Fibroblast of lung (primary cell): ENCODE measurements at places on chromosomes 1 and 21.

DNA sequence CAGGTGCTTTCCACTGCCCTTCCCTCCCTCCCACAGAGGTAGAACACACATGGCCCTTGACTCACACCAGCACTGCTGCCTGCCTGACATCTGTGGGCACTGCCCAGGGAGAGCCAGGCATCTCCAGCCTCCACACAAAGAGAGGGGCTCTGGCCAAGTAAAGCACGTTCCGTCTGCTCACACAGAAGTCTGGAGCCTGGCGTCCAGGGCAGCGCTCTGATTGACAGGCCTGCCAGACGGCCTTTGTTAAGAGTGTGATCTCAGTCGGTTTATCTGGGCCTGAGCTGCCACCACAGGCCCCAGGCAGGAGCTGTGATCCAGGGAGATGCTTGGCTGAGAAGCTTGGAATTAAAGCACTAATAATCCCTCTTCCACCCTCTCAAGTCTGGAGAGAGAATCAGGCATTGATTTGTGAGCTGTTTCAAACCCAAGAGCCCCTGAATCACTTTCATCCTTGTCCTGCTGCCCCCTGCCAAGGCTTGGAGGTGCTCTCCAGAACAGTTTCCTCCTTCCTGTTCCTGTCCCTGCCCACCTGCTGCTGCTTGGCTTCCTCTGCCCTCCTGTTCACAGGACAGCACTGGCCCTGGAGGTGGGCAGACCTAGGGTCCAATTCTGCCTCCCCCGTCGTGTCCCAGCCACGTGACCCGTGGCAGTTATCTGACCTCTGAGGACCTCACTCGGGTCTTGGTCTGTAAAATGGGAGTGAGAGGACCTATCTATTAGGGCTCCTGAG, 3.7 kb downstream of the DMRTB1 start:
- no peak for DNase-seq

GRCh38 chr1:208202333-208202995, 41.7 kb downstream of the PLXNA2 start:
- DNase-seq, result no peak

DNA sequence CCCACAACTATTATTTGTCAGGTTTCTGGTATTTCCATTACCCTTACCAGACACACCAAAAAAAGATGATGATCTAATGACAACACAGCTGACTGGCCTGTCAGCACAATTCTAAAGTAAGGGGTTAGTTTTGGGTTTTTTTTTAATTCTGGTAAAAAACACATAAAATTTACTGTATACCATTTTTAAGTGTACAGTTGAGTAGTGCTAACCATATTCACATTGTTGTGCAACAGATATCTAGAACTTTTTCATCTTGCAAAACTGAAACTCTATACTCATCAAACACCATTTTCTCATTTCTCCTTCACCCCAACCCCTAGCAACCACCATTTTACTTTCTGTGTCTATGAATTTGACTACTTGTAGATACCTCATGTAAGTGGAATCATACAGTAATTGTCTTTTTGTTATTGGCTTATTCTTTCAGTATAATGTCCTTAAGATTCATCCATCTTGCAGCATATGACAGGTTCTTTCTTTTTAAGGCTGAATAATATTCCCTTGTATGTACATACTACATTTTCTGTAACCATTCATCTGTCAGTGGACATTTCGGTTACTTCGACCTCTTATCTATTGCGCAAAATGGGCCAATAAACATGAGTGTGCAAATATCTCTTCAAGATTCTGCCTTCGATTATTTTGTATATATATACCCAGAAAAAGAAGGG, 29.8 kb downstream of the ARNT start:
- DNase-seq, result no peak

DNA sequence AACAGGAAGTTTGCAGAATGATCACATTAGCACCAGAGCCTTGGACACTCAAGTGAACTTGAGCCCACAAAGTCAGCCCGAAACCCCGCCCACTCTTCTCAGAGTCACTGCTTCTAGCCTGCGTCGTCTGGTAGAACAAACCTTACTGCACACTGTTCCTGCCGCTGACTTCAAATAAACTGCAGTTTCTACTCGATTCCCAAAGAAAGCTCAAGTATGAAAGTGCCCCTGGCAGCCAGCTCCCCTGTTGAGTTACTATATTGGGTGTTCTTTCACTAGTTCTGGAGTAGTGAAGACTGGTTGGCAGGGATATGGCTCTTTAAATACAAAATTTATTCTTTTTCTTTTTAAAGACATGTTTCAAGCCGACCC, 164.7 kb downstream of the GALNT2 start:
- DNase-seq, result peak; percentile 68

DNA sequence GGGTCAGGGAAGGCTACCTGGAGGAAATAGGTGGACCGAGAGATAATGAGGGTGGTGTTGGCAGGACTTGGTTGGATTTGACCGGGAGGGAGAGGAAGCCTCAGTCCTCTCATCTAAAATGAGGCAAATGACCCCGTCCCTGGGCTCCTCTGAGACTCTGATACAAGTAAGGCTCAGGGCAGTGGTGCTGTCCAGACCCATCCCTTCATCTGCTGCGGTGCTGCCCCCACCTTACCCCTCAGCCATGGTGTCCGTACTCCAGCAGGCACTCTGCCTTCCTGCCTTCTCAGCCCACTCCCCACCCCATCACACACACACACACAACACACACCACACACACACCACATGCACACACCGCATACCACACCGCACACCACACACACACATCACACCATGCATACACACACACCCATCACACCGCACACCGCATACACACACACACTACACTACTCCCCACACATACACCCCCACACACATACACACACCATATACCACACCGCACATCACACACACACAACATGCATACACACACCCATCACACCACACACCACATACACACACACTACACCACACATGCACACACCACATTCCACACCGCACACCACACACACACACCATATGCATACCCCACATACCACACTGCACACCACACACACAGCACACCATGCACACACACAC, 29.4 kb upstream of the SLC26A9 start:
- peak; percentile 64 for DNase-seq

DNA sequence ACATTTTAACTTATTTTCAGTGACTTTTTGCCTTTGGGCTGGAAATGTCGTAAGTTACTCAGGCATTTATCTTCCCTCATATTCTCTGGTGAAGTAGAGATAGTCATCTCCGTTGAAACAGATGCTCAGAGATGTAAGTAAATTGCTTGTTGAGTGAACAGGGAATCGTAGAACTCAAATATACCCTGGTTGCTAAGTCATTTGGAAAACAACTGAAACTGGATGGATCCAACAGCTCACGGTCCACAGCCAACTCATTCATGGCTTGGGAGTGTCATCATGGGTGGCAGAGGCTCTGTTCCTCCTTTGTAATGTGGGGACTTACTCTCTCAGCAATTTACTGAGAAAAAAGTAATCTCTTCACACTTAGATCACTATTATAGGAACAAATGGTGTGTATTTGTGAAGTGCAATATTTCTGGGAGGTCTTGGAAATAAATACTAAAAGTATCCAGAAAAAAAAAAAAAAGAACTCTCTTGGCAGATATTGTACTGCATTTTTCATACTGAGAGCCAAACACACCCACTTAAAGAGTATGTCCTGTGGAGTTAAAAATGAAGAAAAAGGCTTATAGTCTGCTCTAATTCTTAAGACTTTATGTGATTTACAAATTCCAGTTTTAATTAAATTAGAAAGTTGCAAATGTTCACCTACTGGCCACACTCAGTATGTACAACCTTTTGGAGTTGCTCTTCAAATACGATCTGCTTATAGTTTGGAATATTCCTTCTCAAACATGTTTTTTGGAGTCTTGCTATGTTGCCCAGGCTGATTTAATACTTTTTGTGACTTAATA, 107.4 kb downstream of the LEPR start:
- DNase-seq, result no peak

- DNase-seq, result no peak
These were observed 42.2 kb downstream of the OLIG1 start for GRCh38 chr21:33112151-33112550.

DNA sequence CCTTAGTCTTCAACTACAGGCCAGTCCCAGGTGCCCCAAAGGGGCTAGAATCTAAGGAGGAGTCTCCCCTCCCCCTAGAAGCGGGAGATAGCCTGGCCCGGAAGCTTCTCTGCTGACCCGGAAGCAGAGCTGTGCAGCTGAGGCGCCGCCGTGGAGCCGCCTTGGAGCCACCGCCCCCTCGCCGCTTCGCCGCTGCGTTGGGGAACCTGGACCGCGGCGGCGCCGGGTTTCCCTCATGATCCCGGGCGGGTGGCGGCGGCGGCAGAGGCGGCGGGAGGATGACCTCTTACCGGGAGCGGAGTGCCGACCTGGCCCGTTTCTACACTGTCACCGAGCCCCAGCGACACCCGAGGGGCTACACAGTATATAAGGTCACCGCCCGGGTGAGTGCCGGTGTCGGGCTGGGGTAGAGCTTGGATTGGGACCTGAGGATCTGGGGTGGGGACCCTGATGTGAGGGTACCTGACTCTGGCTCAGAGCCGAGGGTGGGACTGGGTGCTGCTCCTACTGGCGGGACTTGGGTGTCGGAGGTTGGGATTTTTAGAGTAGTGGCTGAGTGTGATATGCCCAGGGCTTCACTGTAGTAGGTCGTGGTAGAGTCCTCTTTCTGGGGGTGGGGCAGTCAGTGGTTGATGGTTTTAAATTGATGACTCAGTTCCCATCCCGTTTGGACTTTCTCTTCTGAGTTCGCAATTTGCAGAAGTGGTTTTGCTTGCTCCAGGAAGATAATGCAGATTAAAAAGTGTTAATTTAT, at the start of gene RPS6KC1:
Gene RPS6KC1, plus strand, starts transcription at position 115 of the 754 bp plus-strand sequence. Its CDS starts 164 bp downstream, at position 279.
- peak; percentile 76 for DNase-seq

GRCh38 chr21:15943009-15943666, 213.4 kb downstream of the USP25 start:
- DNase-seq, result peak; percentile 10

DNA sequence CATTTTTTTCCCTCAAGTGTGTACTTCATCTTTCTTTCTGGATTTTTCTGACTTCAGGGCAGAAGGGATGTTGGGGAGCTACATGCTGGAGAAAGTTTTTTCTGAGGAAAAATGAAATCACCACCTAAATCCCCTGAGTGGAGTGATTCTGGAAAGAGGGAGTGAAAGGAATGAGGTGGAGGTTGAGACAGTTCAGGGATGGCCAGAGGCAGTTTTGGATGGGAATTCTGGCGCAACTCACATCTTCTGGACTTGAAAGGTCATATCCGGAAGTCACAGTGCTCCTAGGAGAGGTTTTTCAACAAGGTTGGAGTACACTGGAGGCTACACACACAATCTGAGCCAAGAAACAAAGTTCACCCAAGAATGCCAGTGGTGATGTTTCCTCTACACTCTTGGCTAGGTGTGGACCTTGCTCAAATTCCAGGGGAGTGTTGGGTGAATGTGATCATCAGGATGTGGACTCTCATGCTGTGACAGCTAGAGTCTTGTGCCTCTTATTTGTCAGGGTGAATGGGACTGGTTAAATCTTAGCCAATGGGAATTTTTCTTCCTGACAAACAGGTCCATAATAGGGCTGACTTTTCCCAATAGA, 161.5 kb downstream of the HLX start:
- no peak for DNase-seq

GRCh38 chr1:35631396-35631795, 9.9 kb downstream of the PSMB2 start:
- peak; percentile 75 for DNase-seq

GRCh38 chr1:34415140-34415539, 238.4 kb downstream of the C1orf94 start:
- no peak for DNase-seq

DNA sequence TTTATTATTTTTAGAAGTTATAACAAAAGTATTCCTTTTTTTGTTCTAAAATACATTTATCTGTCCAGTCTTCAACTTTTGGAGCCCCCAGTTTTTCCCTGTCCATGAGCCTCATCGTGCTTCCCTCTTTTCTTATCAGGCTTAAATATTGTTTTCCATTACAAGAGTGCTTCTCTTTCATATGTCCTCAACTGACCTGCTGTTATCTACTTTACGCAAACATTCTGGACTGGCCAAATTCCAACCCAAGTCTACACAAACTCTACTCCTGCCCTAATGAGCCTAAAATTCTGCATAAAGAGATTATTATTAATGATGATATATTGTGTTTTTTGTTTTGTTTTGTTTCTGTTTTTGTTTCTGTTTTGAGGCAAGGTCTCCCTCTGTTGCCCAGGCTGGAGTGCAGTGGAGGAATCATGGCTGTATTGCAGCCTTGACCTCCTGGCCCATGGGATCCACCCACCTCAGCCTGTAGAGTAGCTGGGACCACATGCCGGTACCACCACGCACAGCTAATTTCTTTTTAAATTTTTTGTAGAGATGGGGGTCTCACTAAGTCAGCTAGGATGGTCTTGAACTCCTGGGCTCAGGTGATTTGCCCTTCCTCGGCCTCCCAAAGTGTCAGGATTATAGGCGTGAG, 318.8 kb upstream of the NEGR1 start:
- DNase-seq, result peak; percentile 1

DNA sequence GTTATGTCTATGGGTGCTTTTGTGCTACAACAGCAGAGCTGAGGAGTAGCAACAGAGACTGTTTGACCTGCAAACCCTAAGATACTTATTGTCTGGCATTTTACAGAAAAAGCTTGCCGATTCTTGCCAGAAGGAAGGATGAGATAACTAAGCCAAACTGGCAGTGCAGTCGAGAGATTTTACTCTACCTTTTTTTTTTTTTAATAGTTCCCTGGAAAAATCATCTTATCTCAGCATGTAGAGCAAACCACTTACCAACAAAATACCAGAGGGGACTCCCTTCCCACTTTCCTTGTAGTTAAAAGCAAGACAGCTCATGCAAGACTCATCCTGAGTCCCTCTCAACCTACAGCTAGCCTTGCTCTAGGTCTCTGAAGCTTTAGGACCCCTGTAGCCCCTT, 132.9 kb downstream of the SYT2 start:
- peak; percentile 45 for DNase-seq

DNA sequence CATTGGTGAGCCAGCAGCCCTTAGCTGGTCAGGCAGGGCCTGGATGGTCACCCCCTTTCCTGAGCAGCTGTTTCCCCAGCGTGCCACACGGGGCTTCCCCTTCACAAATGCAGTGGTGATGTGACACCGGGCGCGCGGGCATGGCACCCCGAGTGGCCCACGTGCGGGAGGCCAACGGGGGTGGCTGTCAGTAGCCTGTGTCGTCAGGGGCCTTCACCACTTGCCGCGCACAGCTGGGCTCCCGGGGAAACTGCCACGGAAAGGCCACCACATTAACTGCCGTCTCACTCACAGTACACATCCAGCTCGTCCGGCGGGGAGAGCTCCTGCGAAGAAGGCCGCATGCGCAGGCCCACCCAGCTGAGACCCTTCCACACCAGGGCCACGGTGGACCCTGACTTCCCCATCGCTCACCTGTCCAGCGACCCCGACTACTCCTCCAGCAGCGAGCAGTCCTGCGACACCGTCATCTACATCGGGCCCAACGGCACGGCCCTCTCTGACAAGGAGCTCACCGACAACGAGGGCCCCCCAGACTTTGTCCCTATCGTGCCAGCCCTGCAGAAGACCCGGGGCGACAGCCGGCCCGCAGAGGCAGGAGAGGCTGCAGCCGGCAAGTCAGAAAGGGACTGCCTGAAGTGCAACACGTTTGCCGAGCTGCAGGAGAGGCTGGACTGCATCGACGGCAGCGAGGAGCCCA, 530.5 kb downstream of the KIF26B start:
- DNase-seq, result no peak

- DNase-seq, result no peak
These were observed 128.2 kb downstream of the LBR start for GRCh38 chr1:225299624-225300023.

GRCh38 chr1:40450495-40451237, 390 bp downstream of the ZFP69B start:
- peak; percentile 96 for DNase-seq

- DNase-seq, result no peak
These were observed 29.1 kb downstream of the IL12RB2 start for GRCh38 chr1:67336783-67337182.

- peak; percentile 90 for DNase-seq
These were observed 29.9 kb upstream of the ERRFI1 start for GRCh38 chr1:8055973-8056372.

GRCh38 chr1:174273190-174273589, 113.9 kb downstream of the RABGAP1L start:
- no peak for DNase-seq
